ENCODE measurements at places on chromosomes 6 and 20.

DNA sequence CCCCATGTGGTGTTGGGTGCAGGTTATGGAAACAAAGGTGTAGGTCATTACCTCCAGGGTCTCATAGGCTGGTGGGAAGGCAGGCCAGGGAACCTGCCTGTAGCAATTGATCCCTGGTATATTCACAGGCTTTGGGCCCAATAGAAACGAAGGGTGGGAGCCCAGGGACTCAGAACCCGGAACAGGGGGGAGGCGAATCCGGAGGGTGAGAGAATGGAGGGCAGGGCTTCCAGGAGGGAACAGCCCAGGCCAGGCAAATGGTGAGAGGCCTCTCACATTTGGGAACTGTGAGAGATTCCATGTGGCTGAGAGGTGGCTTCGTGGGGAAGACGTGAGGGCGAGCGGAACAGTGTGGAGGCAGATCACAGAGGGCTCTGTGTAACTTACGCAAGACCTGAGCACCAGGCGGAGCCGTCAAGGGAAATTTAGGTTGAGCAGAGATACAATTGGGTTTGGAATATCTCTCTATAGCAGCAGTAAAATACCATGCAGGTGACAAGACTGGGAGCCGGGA is 267.1 kb downstream of the ERMARD start:
- DNase-seq = no peak

DNA sequence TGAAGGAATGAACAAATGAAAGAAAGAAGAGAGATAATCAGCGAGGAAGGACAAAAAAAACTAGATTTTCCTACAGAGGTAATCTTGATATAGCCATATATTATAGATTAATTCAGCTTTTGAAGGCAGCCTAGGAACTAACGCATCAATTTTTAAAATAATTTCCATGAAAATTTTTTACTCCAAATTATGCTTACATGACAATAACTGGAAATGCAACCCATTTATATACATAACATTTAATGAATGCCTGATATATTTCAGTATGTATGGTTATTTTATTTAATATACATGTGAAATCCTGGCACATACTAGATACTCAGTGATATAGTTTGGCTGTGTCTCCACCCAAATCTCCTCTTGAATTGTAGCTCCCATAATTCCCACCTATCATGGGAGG is 157.6 kb downstream of the LAMP5 start:
- DNase-seq = no peak

GRCh38 chr6:163017801-163018200 is 290.0 kb downstream of the PACRG start:
- DNase-seq = no peak

GRCh38 chr6:169854083-169854725 is 102.8 kb downstream of the ERMARD start:
- DNase-seq = no peak

GRCh38 chr6:107435798-107436197 is 23.6 kb downstream of the PDSS2 start:
- DNase-seq = no peak

DNA sequence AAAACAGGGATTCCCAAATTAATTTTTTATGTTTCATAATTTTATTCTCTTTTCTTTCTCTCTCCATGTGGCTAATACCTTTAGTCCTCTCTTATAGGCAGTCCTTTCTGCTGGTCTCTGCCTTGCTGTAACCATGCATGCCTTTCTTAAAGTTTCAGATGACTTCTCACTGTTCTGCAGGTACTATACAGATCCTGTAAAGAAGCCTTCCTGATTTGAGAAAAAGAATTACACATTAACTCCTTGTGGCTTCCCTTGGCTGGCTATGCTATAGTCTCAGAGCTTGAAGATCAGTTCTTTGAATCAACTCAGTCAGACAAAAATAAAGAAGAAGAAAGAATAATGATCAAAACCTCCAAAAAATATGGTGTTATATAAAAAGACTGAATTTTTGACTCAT is 7.3 kb upstream of the GPR63 start:
- no peak for DNase-seq

DNA sequence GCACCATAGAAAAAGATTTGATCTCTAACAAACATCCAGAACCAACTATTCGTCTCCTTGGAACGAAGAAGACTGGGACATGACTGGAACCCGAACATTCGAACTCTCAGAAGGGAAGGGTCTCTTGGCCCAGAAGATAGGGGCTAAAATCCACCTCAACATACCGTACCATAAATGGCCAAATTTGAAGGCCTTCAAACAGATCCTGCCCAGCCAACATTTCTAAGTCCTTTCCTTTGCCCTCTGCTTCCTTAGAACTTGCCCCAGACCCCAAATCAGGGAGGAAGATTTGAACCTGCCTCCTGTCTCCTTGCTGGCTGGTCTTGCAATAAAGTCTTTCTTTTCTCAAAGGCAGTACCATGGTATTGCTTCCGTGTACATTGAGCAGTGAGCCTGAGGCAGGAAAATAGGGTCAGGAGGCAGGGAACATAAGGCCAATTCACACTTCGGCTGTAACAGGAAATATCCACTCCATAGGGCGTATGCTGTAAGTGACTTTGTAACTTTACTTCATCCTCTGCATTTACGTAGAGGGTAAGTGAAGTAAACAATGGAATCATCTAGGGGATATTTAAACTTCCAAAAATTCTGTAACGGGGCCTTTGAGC is 1.8 kb upstream of the PXDC1 start:
- no peak for DNase-seq

- DNase-seq = no peak
These were observed 1.2 kb upstream of the CTNNBL1 start for GRCh38 chr20:37692459-37693166.

GRCh38 chr20:36499723-36500501 is 41.4 kb upstream of the MYL9 start:
- no peak for DNase-seq

DNA sequence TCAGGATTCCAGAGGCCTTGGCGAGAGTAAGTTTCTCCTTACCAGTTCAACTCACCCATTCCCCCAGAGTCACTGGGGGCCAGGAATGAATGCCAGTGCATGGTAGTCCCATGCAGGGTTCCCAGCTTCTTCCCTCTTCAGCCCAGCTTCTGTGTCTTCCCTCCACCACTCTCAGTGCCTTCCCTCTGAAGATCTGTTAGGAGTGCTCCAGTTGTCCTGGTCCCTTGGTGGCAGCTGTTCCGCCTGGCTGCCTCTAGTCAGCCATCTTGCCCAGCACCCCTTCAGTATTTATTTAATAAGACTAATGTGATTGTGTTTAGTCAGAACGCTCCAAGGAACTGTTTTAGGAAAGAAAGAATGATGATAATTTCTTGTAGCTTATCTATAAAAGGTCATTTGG is 23.1 kb downstream of the FIG4 start:
- no peak for DNase-seq

DNA sequence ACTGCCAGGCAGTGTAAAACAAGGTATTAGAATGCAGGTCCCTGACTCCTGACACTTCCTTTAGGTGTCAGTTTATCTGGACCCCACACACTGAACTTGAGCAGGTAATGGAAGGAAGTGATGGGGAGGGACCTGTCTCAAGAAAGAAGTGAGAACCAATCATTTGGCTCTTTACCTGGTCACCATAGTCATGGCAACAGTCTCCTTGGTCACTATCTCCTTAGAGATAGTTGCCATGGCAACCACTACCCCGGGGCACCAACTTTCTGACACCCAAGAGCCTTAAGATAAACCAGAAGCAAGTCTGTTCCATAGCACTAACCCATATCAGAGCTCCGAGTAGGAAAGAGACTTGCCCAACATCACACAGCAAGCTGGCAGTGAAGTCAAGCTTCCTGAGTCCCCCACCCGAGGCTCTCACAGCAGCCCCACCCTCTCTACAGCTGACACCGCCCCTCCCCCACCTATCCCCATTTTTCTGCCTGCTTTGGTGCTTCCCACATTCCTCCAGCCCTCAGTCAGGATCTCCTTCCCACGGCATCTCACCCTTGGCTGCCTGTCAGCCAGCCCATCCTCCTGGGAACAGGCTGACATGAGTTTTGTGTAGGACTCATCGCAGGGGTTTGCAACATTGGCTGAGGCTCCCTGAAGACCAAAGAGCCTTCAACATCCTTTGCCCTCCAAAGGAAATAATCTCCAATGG is 16.3 kb upstream of the HM13 start:
- no peak for DNase-seq

- DNase-seq = peak; percentile 72
These were observed at the start of gene MTCL3 for GRCh38 chr6:127518710-127519468. TSS of gene MTCL3 (minus strand) at chr6:127519335.

- DNase-seq = no peak
These were observed 428 bp downstream of the CCM2L start for GRCh38 chr20:32010666-32011065.

- DNase-seq = no peak
These were observed 726.6 kb upstream of the POU3F2 start for GRCh38 chr6:98107801-98108200.

- no peak for DNase-seq
These were observed 11.6 kb upstream of the HLA-G start for GRCh38 chr6:29816030-29816429.

DNA sequence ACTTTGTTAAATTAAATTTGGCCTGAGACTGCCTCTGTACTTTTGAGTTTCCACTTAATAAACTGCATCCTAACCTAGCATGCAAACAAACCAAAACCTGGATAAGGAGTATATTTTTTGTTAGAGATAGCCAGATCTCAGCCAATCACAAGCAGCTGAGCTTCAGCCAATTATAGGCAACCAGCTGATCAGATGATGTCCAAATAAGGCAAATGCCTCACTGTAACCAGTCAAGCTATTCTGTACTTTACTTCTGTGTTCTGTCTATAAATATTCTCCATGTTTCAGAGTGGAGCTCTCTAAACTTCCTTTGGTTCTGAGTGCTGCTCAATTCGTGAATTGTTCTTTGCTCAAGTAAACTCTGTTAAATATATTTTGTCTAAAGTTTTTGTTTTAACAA is 194.6 kb upstream of the RGS17 start:
- no peak for DNase-seq

DNA sequence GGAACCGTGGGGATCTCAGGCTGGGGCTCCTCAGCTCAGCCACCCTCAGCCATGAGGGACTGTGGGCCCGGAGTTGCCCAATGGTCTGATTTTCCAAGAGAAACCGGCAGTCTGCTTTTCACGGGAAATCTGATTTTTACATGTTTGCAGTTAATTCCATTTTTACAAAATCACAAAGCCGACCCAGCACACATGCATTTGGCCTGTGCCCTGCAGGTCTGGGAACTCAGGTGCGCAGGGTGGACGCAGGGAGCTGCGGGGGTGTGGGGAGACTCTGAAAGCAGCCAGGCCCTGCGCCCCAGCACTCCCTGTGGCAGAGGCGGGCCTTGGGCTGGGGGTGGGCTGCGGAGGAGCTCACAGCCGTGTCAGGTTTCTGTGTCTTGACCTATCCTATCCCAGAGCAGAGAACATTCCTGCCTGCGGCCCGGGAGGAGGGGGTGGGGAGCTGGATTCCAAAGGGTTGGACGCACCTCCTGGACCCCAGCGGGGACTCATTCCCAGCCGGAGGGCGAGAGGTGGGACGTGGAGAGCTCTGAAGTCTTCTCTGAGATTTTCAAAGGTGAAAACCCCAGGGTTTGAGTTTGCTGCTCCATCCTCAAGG is 60.6 kb downstream of the ADNP start:
- DNase-seq = no peak

DNA sequence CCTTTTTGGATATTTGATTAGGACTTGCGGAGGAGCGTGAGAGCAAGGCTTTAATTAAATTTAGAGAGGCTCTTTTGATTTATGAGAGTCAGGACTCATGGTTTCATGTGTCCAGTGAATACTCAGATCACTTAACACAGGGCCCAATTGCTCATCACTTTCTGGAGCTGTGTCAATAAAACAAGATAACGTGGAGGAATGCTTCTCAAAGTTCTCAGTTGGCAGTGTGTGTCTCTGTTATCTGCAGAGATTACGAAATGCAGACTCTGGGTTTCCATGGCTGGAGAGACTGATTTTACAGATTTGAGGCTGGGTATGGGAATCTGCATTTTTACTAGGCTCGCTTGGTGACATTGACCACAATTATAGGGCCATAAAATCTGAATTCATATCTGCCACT is 335.8 kb upstream of the FLRT3 start:
- no peak for DNase-seq

DNA sequence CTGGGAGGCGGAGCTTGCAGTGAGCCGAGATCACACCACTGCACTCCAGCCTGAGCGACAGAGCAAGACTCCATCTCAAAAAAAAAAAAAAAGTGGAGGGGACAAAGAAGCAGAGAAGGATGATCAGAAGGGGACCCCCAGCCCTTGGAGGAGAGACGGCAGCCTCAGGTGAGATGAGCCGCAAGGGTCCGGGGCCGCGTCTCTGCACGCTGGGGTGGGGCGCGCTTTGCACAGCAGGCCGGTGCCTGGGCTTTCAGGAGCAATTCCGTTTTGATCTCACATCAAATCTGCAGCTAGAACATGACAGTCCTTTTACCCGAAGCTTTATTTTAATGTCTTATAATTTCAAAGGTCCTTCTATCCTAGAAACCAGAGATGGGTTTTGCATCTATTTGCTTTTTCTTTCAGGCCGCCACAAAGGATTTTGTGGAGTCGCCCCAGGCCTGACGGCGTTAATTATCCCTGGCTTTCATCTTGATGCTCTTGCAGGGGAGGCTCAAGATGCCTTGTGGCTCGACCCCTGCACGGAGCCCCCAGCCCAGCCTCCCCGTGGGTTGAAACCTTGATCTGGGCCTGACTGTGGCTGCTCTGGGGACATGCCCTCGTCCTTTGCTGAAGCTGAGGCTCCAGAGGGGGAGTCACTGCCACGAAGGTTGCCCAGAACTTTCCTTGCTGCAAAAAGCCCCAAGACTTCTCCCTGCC is 17.3 kb downstream of the HRH3 start:
- no peak for DNase-seq

DNA sequence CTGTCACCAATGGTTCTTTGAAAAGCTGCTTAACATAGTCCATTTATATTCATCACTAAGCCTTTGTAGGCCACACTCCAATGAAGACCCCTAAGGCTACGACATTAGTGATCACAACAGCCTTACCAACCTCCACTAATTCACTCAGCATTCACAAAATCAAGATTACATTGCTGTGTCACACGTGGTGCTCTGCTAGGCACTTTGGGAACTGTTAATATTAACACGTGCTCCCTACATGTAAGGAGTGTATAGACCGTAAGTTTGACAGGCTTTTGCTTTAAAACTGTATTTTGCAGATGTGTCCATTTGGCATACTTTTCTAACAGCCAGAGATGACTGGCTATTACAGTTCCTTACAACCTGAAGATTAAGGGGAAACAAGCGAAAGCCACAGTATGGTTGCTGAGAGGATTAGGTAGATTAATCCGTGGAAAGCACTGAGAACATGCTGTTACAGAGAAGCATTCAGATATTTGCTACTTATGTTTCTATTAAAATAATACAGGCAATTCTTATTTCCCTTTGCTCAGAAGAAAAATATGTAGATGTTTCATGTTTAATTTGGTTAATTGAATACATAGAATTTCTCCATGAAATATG is 69.7 kb downstream of the SAMD3 start:
- no peak for DNase-seq
